Mesenteric fat pad (tissue), 1 donor: ENCODE measurements at places on chromosomes 13 and 19. TPM values are rescaled to one million over a fixed set of nuclear protein-coding genes. Genes with fewer than 3 reads are reported as not detected.

- DNase-seq: no peak
Observed at GRCh38 chr19:17703824-17704463, 15.3 kb upstream of the MAP1S start.

DNA sequence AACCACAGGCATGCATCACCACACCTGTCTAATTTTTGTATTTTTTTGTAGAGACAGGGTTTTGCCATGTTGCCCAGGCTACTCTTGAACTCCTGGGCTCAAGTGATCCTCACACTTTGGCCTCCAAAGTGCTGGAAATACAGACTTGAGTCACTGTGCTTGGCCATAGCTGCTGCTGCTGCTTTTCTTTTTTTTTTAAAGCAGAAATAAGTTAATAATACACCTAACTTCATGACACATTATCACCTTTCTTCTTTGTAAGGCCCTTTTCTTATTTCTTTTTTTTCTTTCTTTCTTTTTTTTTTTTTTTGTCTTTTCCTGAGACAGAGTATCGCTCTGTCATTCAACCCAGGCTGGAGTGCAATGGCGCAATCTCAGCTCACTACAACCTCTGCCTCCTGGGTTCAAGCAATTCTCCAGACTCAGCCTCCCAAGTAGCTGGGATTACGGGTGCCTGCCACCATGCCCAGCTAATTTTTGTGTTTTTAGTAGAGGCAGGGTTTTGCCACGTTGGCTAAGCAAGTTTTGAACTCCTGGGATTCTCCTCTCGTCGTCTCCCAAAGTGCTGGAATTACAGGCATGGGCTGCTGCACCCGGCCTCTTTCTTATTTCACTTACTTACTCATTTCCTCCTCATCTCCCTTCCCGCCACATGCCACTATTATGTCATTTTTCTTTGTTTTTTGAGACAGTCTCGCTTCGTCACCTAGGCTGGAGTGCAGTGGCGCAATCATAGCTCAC lies 8.7 kb downstream of the SHKBP1 start:
- DNase-seq: no peak

DNA sequence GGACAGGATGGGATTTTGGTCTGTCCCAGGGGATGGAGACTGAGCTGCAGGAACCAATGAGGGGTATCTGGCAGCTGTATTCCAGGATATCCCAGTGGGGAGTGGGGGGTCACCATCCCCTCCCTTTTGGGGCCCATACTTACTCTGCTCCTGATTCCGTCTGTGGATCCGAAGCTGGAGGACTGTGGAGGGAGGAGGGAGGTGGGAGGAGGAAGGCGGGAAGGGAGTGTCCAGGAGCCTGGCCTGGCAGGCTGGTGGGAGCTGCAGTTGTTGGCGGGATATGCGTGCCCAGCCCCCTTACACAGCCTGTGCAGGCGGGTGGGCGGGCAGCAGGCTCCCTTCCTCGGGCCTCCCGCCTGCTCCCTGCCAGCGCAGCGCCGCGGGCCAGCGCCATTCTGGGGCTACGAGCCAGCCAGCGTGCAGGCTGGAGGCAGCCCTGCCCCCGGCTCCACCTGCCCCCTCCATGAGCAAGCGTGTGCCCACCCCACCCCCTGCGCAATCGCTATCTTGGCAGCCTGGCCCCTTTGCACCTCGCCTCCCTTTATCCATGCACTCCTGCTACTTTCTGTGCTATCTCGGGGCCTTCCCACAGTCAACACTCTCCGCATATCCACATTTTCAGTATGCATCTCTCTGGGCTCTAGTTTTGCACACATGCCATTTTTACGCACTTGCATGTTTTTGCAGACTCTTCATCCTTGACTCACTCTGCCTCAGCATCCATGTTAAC lies 2.8 kb downstream of the MAMSTR start:
- no peak for DNase-seq

GRCh38 chr13:113860051-113860664 lies 3.7 kb downstream of the GAS6 start:
- peak; percentile 80 for DNase-seq

GRCh38 chr19:275958-276646 lies 15.1 kb downstream of the PLPP2 start:
- no peak for DNase-seq

DNA sequence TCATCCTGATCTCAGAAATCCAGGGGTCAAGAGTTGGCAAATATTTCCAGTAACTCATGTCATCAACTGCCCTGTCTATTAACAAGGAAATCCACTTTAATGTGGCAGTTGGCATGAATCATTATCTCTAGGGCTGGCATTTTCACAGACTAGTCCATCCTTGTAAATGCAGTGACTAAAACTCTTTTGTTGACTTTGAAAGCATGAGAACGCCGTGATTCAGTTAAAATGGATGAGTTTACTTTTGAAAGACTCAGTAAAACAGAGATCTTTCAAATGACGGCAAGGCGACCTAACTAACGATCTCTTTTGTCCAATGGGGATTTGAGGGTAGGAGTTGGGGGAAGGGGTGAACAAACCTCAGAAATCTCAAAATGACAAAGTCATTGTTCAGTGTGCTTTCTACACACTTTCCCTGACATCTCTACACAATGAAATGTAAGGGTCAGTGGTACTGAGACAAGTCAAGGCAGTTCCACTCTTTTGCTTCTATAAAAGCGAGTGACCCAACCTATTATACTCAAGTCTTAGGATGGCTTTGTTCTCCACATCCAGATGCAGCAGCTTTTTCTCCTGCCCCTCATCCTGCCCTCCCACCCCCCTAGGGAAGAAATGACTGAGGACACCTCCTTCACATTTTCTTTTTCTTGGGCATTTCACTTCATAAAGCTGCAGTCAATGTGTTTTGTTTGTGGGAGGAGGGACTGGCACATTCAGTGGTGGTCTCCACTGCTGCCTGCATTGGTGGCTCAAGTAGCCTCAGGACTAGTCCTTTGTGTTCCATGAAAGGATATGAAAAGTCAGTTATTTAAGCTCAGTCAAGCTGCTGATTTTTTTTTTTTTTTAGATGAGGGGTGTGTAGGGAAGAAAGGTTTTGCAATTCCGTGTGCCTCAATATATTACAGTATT lies 200.5 kb downstream of the ABCC4 start:
- no peak for DNase-seq

GRCh38 chr19:16897856-16898161 lies 9.0 kb downstream of the F2RL3 start:
- DNase-seq: no peak

- DNase-seq: no peak
Observed at GRCh38 chr19:48171710-48172109, 1.2 kb downstream of the ZSWIM9 start.

Gene LRRC63
- total RNA-seq: 0.19 TPM

Gene ATP4A
- total RNA-seq: not detected
